Stimulated activated CD8-positive, alpha-beta memory T cell treated with anti-CD3 and anti-CD28 coated beads, Interleukin-2, amount 100 ng/mL, for 1 hour (primary cell): ENCODE measurements at places on chromosomes 2 and 18.
A peak's percentile ranks its signal among the peaks of the same experiment; 100 is the strongest.

- DNase-seq = no peak
Observed at GRCh38 chr2:204604061-204604460, 58.8 kb downstream of the PARD3B start.

DNA sequence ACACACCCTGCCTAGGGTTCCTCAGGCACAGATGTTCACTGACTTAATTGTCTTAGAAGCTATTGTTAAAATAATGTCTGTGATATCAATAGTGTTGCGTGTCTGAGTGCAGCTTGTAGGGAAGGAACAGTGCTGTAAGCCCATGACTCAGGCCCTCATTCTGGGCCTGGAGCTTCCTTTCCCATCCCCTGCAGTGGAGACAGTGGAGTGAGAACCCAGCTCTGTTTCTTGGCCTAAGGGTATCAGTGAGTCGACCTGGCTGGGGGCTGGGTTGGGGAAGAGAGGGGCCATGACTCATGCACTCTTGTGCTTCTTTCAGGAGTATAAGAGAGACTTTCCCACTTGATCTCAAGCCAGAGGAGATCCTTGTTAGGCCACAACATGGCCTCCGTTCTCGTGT lies 106.8 kb downstream of the HRH4 start:
- DNase-seq = no peak

GRCh38 chr18:14025306-14025940 lies 106.8 kb downstream of the ZNF519 start:
- no peak for DNase-seq

GRCh38 chr2:189022492-189022891 lies 48.3 kb downstream of the COL3A1 start:
- DNase-seq = no peak

DNA sequence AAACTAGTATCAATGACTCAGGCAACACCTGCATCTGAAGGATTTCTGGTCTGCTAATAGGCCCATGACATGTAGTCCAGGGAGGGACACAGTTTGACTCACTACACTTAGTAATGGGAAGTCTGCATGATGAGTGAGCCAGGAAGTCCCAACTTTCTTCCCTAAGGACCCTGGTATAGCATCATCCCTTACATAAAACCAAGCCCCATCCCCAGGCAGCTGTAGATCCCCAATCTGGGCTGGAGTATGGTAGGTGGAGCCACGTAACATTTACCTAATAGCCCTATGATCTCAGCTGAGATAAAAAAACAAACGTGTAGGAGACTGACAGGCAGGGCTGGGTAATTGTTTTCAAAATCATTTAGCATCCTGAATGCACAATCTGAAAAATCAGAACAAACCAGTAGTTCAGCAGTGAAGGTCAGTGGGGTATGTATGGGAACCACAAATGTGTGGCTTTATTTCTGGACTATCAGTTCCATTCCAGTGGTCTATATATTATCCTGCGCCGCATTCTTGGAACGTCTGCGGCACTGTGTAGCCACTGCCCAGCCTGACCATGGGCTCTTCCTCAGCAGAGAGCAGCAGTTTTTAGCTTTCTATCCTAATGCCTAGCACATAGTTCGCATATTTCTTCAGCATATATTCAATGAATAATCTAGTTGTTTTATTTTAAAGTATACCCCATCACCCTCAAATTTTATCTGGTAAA lies 33.5 kb downstream of the EPB41L3 start:
- no peak for DNase-seq

GRCh38 chr2:54318821-54319220 lies 62.8 kb upstream of the TSPYL6 start:
- no peak for DNase-seq

GRCh38 chr2:237693291-237693994 lies 66.1 kb downstream of the LRRFIP1 start:
- no peak for DNase-seq

- no peak for DNase-seq
Observed at GRCh38 chr18:49813069-49813318, 339 bp downstream of the ACAA2 start.

DNA sequence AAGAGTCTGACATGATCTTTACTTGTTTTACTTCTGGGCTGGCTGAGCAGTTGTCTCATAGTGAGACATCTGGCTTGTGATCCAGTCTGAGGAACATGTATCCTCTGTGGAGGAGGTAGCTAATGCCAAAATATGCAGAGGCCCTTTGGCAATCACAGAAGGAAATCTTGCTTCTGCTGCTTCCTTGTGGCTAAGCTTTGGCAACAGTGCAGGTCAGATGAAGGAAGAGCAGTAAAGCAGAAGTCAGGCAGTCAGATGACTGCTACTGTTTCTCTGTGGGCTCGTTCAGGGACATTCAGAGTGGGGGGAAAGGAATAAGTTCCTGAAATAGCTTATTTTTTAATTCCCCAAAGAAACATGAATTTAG lies 22.3 kb downstream of the DOK1 start:
- no peak for DNase-seq

- DNase-seq = no peak
Observed at GRCh38 chr2:238167761-238168160, 9.0 kb downstream of the ERFE start.

GRCh38 chr18:10840743-10841142 lies 308.6 kb downstream of the PIEZO2 start:
- DNase-seq = no peak

- peak; percentile 15 for DNase-seq
Observed at GRCh38 chr2:39127973-39128372, 7.1 kb upstream of the SOS1 start.

GRCh38 chr2:210170196-210170445 lies 1.1 kb downstream of the KANSL1L start:
- DNase-seq = no peak

- DNase-seq = no peak
Observed at GRCh38 chr2:189014449-189015138, 40.4 kb downstream of the COL3A1 start.

DNA sequence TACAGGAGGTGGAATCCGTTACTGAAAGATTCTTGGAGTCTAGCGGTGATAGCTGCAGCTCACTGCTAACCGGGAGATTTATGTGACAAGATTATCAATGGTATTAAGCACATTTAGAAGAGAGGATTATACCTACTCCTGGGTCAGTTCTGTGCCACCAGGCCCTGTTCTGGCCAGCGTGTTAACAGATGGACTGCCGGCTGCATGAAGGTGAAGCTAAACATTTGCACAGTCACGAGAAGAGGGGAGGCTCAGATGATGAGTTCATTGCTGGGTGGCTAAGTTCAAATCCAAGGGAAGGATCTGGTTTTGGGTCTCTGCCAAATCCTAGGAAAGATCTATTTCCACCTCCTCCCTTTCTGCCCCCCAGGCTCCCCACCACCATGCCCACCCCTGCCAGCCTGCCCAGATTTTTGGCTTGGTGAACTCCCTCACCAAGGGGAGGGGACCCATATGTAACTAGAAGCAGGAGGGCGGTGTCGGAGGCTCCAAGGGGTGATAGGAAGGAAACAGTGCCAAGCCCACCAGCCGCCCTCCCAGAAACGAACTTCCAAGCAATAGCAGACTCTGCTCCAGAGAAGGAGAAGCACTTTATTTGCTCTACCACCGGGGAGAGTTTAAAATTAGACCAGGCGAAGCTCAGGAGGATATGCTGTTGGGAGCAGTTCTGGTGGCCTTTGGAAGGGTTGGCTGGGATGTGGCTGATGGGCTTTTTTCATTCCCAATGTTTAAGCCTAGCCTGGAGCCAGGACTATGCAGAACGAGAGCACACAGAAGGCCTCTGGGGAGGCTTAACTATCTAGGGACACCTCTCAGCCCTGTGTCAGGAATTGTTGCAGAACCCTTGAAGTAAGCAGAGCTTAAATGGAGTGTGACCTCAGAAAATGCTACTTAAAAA lies 200.5 kb downstream of the KLHL29 start:
- DNase-seq = no peak

DNA sequence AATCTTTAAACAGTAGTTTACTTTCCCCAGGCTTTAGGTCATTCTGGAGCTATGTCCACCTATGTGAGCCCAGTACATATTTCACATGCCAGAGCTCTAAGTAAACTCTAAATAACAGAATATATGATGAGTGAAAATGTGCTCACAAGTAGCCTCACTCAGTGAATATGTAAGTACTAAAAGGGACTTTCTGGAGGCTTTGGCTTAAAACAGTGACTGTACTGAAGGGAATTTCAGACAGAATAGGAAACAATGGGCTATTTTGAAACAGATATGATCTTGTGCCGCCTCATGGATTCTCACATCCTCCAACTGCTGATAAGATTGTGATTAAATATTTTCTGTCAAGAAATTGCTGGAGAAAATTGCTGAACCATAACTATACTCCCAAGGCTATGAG lies 747.9 kb downstream of the SOCS6 start:
- DNase-seq = no peak

DNA sequence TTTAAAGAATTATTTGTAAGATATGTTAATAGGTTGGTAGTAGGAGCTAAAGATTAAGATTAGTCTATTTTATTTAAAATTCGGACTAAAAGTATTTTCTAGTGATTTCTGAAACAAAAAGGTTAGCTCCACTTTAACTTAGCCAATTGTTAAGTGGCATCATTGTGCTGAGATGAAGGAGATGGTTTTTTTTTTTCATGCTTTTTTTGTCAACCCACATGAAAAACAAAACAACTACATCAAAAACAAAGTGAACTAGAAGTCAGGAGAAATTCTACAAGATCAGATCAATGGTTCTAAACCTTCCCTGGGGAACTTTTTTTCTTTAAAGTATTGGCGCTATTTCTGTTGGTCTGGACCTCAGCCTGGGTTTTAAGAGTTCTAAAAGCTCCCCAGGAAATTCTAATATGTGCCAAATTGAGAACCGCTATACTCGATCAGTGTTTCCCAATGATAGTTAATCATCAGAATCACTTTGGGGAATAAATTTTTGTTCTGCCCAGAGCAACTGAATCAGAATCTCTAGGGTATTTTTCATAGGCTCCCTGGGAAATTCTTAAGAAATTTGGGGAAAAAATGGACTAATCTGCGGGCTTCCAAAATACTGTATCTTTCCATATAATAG lies 2.3 kb downstream of the ZC3H6 start:
- DNase-seq = no peak

- no peak for DNase-seq
Observed at GRCh38 chr18:39587586-39587985, 2022.0 kb upstream of the CELF4 start.

DNA sequence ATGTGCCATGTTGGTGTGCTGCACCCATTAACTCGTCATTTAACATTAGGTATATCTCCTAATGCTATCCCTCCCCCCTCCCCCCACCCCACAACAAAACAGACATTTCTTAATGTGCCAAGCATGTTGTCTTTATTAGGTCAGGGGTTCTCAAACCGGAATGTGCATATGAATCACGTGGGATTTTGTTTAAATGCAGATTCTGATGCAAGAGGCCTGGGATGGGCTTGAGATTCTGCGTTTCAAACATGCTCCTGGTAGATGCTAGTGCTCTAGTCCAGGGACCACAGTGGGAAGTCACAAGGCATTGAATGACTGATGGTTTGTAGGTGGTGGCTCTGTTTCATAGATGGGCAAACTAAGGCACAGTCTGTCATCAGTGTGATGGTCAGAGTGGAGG lies 184.7 kb downstream of the SMAD7 start:
- DNase-seq = no peak

DNA sequence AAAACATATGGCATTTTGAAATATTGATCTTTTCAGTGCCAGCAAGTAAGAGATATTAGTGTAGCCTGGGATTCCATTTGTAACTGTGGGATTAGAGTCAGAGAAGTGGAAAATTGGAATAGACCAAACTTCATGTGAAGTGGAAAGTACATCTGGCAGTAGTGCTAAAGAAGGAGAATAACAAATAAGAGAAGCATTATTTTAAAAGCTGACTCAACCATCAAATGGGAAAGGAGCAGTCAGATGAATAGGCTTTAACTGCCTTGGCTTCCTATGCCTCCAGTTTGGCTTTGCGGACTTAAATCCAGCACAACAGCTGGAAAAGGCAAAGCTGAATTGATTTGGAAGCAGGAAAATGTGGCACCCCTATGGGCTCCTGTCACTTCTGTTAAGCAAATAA lies 623.1 kb downstream of the TSN start:
- DNase-seq = no peak

DNA sequence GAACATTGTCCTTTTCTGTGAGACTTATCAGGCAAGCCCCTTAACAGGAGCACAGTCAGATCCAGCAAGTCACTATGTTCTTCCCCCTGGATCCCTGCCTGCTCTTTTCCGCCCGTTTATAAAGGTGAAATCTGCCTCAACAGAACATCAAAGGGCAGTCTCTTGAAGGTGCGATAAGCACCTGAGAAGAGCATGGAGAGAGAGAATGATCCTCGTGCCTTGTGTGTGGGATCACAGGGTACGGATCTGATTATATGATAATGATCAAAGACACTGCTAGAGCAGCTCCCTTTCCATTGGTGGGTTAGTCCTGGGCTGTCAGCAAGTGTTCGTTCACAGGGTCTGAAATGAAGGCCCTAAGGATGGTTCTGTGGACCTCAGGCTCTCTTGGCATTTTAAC lies 106.4 kb downstream of the ZAP70 start:
- DNase-seq = no peak

GRCh38 chr2:126949775-126950174 lies 51.1 kb downstream of the TEX51 start:
- DNase-seq = no peak

DNA sequence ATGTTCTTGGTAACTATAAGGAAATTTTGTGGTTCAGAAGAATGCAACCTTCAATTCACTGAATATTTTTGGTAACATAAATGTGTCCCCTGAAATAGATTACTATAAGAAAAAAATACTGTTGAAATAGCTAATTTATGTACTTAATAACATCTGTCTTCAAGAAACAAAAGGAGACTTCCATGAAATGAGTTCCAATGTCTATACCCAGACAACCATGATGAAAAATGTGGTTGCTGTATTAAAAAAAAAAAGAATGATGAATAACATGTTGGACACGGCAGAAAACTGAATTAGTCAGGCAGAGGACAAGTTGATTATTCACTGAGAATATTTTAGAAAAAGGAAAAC lies 98.5 kb downstream of the TACR1 start:
- DNase-seq = no peak

GRCh38 chr18:12976305-12976704 lies 14.9 kb upstream of the CEP192 start:
- DNase-seq = no peak

DNA sequence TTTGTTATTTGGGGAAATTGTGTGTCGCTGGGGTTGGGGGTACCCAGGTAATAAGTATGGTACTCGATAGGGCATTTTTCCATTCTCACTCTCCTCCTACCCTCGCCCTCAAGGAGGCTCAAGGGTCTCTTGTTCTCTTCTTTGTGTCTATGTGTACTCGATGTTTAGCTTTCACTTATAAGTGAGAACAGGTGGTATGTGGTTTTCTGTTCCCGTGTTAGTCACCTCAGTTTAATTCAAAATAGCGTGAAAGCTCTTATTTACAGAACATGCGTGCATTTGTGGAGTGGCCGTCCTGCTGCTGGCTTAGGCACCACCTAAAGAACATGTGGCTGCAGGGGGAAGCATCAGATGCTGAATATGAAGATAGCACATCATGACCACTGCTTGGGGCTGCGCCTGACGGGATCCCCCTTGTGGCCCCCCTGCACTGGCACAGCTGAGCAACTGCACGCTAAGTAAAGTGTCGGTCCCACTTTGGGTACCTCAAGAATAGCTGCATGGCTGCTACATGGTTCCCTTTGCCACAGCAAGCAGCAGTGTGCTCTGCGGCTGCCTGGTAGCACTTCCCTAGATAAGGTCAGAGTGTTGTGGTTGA lies 569.0 kb downstream of the DCDC2C start:
- no peak for DNase-seq

GRCh38 chr2:94997981-94998930 lies 27.3 kb upstream of the MAL start:
- no peak for DNase-seq

- no peak for DNase-seq
Observed at GRCh38 chr2:241720099-241720498, 14.3 kb upstream of the D2HGDH start.
